ENCODE measurements at places on chromosomes 1 and 21.

DNA sequence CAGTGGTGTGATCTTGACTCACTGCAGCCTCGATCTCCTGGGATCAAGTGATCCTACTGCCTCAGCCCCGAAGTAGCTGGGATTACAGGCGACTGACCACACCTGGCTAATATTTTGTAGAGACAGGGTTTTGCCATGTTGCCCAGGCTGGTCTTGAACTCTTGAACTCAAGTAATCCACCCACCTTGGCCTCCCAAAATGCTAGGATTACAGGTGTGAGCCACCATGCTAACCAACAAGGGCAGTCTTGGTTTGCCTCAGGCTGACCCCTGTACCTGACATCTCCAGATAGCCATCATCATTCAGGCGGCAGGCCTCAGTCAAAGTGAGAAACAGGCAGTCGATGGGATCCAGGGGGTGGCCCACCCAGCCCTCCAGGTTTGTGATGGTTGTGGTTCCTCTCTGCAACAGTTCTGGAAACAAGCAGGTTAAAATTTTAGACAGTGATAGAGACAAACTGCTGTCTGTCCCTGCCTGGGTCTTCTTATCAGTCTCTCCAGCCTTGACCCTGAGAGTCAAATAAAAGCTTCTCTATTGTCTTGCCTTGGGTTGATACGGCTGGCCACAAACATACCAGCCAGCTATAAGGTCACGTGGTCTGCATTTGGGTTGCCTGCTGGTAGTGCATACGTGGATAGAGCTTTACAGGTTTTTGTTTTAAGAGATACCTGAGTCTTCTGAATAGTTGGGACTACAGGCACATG lies 26.8 kb downstream of the UROD start:
- no peak for DNase-seq

- no peak for DNase-seq
Measured at GRCh38 chr1:228891272-228892034, 156.2 kb downstream of the RHOU start.

- DNase-seq, result no peak
Measured at GRCh38 chr1:244963231-244963826, 99.0 kb upstream of the HNRNPU start.

DNA sequence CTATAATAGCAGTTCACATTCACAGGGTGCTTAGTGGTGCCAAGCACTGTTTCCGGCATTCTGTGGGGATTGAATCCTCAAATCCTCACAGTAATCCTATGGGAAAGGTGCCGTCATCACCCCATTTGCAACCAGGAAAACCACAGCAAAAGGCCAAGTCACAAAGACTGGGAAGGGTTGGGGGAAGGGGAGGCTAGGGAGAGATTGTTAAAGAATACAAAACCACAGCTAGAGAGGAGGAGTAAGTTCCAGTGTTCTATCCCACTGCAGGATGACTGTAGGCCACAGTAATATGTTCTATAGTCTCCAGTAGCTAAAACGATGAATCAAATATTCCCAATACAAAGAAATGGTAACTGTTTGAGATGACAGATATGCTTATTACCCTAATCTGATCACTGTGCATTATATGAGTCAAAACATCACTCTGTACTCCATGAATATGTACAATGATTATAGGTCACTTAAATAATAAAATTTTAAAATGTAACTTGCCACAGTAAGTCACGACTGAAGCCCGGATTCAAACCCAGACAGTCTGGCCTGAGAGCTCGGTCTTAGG lies 256.8 kb downstream of the TOMM20 start:
- DNase-seq, result no peak

- no peak for DNase-seq
Measured at GRCh38 chr21:41589620-41590175, 81.7 kb upstream of the TMPRSS2 start.

DNA sequence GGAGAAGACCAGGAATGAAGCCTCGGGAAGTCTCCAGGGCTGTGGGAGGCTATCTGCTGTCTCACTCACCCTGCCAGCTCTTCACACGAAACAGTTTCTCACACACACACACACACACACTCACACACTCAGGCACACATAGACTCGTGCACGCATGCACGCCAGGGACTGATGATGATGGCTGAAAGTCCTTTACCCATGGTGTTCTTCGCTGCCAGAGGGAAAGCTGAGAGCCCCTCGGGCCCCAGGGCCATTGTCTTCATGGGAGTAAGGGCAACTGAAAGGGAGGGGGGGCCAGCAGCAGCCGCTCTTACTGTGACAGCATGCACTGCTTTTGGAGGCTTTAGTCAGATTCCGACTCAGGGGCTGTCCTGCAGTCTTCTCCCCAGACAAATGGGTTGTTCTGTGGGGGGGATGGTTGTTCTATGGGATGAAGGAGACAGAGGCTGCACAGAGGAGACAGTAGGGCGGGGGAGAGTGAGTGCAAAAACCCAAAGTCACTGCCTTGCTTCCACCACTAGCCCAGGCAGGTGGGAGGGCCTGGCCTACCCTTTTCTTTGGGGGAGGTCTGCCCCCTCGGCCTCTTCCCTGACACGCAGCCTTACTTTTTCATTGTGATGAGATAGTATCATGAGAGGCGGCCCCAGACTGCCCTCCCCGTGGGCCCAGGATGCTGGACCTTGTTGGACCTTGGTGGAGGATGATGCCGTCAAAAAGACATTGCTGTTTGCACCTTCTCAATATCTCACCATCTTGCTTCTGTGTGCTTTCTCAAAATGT lies 29.0 kb downstream of the STUM start:
- no peak for DNase-seq

GRCh38 chr1:101235696-101236515 lies 913 bp upstream of the S1PR1 start:
- DNase-seq, result no peak

GRCh38 chr1:44523593-44524591 lies 118.8 kb downstream of the RNF220 start:
- no peak for DNase-seq

GRCh38 chr1:110627764-110628163 lies 21.6 kb upstream of the KCNA2 start:
- DNase-seq, result no peak

DNA sequence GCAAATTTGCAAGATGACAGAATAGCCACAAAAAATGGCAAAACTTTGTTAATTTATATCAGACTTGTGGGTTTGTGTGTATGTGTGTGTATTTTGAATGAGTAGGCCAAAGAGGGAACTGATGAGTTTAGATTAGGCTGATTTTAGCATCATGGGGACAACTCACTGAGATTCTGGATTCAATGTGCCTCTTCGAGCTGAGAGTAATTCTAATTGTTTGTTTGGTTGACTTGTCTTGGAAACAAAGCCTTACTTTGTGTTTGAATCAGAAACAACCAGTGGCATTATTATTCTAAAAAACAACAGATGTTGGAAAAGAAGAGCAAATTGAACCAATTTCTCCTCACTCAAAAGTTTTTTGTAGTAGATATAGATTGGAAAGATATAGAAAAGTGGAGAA lies 40.5 kb upstream of the C21orf91 start:
- no peak for DNase-seq

GRCh38 chr1:33725037-33725436 lies 138.8 kb upstream of the HMGB4 start:
- DNase-seq, result no peak
